Activated gamma-delta T cell treated with Interleukin-2 at 50 U/mL for 16 hours (primary cell): ENCODE measurements at places on chromosomes 5 and 9.

DNA sequence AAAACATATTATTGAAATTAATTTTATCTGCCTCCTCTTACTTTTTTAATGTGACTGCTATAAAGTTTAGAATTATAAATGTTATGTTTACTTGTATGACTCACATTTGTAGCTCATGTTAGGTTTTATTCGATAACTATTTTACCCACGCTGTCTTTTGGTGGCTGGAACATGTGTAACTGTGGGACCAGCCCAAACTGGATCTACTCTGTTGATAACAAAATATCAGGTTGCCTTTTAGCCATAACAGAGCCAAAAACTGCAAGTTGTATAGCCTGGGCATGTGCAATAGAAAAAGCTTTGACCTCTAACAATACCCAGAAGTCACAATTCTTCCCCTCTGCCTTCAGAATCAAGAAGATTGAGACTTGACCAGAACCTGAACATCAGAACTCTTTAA lies 356.5 kb downstream of the PRELID2 start:
- no peak for DNase-seq

GRCh38 chr5:60597572-60598320 lies 102.2 kb downstream of the DEPDC1B start:
- DNase-seq, result no peak

- DNase-seq, result no peak
Observed at GRCh38 chr5:117379521-117379920, 804.9 kb upstream of the SEMA6A start.

DNA sequence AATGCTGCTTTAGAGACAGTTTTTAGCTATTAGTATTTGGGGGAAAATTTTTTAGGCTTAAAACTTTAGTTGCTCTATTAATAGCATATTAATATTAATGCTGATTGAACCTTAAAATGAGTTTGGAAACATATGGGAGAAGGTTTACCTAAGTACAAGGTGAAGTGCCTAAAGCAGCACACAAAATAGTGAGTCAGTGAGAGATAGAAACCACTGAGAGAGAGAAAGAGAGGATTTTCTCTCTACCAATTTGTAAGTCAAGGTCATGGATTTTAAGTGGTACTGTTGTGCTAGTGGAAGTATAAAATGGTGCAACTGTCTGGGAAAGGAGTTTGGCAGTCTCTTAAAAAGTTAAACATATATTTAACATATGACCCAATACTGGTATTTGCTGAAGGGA lies 64.9 kb downstream of the MARCHF3 start:
- DNase-seq, result no peak

- no peak for DNase-seq
Observed at GRCh38 chr9:83007521-83008300, 55.2 kb downstream of the RASEF start.

DNA sequence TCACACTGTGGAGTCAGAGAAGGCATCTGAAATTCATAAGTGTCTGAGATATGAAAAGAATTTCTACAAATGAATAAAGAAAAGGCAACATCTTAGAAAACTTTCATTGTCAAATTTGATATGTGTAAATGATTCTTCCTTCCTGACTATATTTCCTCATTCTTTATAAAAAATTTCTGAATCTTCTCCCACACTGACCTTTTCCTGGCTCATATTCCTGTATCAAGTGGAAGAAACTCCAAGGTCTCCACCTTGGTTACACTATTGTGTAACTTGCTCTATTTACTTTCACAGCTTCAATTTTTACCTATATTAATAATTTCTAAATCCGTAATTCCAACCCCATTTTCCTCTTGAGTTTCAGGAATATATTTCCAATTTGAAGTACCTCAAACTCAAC lies 93.5 kb upstream of the FBXL7 start:
- no peak for DNase-seq

GRCh38 chr5:6750951-6751685 lies 37.9 kb downstream of the TENT4A start:
- no peak for DNase-seq
